Left renal pelvis (tissue), 4 donors: ENCODE measurements at places on chromosomes 6 and 20.

DNA sequence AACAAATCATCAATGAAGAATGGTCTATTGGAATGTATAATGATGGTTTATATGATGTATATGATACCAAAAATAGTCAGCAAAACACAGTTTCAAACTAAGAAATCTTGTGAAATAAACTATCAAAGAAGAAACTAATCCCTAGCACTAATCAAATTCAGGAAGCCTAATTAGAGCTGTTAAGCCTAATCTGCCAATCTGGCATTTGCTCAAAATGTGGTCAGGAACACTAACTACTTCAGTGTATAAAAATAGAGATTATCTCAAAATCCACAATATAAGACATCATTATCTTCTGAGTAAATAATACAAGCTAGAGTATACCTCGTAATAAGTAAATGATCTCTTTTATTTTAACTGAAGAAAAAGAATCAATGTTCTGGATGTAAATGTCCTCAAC is 12.8 kb upstream of the AKAP7 start:
- DNase-seq, result no peak

GRCh38 chr6:75204959-75205775 is 686 bp downstream of the COL12A1 start:
- DNase-seq, result no peak

- no peak for DNase-seq
These were observed 170.8 kb downstream of the BCAS1 start for GRCh38 chr20:53899351-53900167.

GRCh38 chr6:114052141-114052540 is 81.2 kb upstream of the HDAC2 start:
- no peak for DNase-seq

DNA sequence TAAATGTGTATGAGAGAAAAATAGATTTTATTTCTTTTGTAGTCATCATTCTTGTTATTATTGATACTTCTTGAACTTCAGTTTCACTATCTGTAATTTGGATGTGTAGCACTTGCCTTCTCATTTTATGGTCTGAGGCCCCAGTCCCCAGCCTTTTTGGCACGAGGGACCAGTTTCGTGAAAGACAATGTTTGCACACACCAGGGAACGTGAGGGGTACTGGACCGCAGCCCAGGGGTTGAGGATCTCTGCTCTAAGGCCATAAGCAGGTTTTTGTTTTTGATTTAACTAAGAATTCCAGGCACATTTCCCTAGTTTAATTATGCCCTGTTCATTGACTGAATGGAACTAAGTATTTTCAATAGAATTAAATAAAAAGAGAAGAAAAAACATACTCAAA is 261.5 kb downstream of the BMP2 start:
- DNase-seq, result no peak
